Psoas muscle (tissue), 8 donors: ENCODE measurements at places on chromosomes 1 and 21.

DNA sequence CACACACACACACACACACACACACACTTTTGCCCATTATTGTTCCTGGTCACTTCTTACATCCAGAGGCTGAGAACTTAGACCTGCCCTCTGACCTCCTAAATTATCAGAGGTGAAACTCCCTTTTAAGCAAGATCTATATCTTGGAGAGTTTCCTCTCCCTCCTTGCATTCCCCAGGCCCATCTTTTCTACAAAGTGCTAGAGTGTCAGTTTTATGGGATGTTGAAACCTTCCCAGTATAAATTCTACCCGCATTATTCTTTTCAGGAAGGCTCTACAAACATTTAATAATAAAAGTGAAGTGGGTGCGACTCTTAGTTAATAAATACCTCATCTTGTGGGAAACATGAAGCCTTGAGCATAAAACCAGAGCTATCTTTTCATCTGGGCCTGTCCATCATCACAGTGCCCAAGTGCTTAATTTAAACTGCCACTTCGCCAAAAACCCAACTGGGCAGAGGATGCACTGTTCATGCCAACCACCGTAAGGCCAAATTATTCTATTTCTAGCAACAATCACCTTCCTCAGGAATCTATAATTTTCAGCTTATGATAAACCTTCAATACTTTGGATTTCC lies 458.2 kb upstream of the RUNX1 start:
- no peak for DNase-seq

DNA sequence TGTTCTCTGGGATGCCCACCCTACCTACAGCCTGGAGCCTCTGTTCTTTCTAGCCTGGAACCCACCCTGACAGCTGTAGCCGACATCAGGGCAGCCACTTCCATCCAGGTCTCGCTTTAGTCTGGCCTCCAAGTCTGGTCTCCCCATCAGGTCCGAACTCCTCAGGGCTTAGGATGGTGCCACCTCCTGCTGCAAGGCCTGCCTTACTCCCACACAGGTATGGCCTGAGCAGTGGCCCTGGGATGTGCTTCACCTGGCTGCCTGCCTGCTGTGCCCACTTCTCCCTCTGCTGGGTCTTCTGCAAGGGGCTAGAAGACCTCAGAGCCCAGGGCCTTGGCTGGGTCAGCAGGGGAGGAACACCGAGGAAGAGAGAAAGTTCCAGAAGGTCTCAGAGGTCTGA lies 35.7 kb upstream of the MAGOH start:
- no peak for DNase-seq

DNA sequence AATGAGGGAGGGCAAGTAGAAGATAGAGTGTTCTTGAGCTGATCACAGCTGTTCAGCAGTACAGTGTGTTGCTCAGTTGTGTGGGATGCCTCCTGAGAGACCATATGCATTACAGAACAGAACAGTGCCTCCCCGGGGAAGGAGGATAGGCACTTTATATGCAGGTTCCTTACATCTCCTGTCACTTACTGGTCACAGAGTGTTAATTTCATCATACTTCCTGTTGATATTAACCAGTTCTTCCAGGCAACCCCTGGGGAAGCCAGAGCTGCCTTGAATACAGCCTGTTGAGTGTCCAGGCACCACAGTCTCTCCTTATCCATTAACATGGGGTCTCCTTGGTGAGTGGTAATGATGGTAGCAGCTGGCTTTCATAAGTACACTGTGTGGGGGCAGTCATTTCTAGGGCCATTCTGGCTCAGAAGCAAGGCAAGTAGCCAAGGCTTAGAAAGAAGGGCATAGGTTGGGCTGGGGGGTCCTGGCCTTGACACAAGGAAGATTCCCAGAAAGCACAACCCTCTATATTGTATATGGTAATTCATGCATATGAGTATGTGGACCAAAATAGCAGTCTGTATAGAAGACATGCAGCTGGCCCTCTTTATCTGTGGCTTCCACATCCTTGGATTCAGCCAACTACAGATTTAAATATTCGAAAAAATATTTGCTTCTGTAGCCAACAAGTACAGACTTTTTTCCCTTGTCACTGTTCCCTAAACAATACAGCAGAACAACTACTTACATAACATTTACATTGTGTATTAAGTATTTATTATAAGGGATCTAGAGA lies 142.4 kb downstream of the ZP4 start:
- no peak for DNase-seq

GRCh38 chr1:25245809-25246599 lies 1.2 kb downstream of the RSRP1 start:
- DNase-seq: no peak

GRCh38 chr21:42649122-42650032 lies 4.0 kb upstream of the PDE9A start:
- peak; percentile 11 for DNase-seq

DNA sequence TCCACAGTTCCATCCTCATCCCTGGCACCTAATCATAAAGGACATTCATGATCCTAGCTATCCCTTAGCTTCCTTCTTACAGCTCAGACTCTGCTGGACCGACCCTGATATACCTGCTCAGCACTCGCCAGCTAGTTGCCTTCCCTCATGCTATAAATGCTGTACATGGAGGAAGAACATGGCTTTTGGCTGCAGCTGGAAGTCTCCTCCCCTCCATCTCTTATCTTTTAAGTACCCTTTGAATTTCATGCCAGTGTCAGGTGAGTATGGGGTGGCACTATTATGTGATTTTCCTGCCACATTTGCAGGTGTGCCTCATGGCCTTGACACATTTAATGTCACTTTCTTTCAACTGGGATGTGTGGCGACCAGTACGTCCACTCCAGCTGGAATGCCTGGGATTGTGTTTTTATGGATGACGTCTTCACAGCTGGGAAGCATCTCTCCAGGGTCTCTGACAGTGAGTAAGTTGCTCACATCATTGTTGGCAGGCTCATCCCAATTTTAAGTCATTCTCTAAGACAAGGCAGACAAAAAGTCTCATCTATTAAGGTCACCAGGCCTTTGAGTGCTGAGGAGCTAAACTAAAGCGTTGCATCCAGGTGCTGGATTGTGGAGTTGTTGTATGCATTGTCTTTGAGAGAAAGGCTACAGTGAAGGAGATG lies 43.4 kb downstream of the RUNX1 start:
- DNase-seq: no peak

GRCh38 chr21:31922881-31923280 lies 50.1 kb downstream of the HUNK start:
- DNase-seq: no peak

- DNase-seq: no peak
Observed at GRCh38 chr1:184476187-184476586, 89.4 kb downstream of the C1orf21 start.

DNA sequence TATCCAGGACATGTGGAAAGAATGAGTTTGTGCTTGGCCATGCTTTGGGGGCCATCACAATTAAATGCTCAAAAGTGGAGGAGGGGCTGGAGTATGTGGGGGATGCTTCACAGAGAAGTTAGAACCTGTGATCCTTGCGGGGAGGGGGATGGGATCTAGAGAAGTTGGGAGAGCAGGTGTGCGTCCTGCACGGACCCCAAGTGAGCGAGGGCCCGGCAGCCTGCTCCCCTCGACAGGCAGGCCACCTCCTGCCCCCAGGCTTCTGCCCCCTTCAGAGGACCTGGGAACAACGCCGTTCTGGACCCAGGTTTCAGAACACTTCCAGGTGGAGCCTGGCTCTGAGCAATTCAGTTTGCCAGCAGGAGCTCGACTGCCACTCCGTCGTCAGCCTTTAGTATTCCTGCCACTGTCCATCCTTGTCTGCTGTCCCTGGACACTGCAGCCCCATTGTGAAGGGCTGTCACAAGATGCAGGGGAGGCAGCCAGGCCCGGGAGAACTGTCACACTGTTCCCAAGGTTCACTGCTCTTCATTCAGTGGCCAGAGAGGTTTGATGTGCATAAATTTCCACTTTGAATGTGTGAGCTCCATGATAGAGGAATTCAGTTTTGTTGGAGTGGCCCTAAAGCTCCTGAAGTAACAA lies 112.2 kb downstream of the DHRS3 start:
- no peak for DNase-seq

DNA sequence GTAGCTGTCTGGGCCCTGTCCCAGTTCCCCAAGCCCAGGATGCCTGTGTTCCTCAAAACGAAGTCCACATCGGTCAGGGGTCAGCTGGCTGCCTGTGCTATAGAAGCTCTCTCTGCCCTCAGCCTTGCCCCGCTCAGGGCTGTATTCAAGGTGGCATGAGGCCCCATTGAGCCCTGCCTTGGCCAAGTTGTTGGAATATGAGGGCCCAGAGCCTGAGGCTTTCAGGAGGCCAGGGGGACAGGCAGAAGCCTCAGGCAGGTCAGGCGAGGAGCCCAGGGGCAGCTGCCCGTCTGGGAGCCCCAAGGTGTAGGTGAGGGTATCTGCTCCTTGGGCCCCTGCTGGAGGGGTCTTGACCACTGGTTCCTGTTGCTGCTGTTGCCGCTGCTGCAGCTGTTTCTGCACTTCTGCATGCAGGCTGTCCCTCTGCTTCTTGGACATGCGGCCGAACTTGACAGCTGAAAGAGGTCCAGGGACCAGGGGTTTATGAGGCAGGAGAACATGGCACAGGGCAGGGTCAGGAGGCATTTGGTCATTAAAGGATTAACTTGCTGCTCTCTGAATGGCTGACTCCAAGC lies 9.8 kb upstream of the LINGO4 start:
- no peak for DNase-seq

GRCh38 chr1:204041232-204041767 lies 31.6 kb upstream of the SOX13 start:
- DNase-seq: peak; percentile 55

DNA sequence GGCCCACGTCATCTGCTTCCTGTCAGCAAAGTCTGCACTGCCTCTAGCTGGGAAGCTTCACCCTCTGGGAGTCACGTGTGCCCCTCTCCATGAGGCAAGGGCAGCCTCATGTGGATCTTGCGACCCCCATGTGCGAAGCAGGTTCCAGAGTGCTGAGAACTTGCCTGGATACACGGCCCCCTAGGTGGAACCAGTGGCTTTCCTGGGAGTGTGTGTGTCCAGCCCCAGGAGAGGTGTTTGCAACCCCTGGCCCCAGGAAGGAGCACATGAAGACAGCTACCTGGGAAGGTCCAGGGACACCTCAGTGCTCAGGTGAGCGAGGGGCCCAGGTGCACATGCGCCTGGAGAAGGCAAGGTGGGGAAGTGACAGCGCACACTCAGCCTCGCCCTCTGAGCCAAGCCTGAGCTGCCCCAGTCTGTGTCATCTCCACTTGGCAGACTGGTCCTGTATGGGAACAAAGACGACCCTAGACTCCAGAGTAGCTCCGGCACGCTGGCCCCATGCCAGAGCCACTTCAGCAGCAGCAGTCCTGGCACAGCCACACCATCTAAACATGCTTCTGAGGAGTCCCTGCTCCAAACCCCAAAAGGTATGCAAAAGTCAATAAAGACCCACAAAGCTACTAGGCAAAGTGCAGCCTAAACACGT lies 8.9 kb downstream of the LSS start:
- no peak for DNase-seq

GRCh38 chr1:234848972-234849649 lies 239.1 kb upstream of the IRF2BP2 start:
- no peak for DNase-seq

DNA sequence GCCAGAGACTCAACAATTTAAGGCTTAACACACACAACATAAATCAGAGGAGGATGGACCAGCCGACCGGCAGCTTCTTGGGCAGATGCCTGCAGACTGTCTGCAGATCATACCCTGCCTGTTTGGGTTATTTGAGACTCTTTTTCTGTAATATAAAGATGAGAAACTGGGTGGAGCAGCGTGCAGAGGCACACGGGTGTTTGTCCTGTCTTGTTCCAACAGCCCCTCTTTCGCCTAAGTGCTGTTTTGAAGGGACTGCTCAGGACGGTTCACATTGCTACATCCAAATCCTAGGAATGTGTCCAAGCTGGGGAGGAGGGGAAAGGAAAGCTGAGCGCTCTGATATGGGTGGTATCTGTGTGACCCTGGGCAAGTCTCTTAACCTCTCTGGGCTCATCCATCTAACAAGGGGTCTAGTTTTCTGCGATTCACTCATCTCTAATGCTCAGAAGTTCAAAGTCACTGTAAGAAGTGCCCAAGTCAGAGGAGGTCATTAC lies 149.9 kb downstream of the CLIC6 start:
- no peak for DNase-seq

DNA sequence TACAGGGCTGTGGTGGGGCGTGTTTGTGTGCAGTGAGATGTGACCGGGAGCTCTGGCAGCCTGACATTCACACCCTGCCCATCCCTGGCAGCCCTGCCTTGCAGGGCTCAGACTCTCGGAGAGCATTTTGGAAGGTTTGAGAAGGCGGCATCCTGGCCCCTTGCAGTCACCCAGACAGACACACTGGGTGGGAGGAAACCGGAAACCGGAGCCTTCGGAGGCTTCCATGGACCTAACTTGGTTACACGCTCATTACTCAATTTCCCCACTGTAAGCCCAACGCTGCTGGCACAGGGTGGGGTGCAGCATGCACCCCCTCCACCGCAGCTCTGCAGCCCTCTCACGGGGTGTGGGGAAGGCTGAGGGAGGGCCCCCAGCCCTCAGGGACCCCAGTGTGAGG lies 22.2 kb upstream of the RSPO1 start:
- no peak for DNase-seq

- DNase-seq: no peak
Observed at GRCh38 chr1:22880174-22880601, 92.5 kb downstream of the LACTBL1 start.

DNA sequence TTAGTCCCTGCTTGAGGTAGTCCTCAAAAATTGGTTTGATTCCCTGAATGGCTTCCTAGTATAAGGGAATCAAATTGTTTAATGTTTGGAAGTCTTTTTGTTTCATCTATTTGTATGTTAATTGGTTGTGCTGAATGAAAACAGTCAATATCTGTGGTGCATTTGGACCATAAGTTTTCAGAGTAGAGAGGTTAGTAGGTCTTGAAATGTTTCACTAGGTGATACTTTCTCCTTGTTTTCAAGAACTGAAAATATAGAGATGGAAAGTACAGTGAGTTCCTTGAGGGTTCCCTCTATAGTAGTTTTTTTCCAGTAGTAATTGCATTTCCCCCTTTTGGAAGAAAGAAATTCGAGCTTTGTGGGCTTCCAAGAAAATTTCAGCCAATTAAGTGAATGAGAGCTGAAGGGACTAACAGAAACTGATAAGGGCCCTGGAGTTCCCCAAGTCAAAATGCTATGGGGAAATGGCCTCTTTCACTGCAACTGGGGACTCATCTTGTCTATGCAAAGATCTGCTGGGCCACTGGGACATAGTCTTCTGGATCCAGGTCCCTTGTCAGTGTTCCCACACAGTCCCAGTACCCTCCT lies 18.6 kb upstream of the CEP350 start:
- DNase-seq: no peak

DNA sequence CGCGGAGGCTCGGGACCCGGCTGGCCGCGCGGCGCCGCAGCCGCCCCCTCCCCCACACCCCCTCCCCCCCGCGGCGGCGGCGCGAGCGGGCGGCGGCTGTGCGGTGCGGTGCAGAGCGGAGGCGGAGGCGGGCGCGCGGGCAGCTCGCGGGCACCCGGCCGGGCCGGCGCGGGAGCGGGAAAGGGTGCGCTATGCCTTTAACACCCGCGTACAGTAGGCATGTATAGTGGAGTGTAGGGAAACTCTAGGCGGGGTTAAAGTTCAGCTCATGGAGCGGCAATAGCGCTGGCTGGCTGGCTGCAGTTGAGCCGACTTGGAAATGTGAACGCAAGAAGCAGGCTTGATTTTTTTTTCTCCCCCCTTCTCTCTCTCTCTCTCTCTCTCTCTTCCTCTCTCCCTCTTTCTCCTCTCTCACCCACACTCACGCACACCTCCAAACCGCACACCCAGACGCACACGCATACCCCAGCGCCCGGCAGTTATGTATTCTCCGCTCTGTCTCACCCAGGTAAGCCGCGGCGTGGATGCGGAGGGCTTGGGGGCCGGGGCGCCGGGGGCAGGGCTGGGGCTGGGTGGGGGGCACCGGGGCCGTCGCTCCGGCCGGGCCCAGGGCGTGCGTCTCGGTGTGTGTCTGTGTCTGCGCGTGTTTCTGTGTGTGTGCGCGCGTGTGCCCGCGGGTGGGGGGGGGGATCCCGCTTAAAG lies at the start of gene NFIA:
TSS of gene NFIA (plus strand) at position 251 of the 702 bp plus-strand sequence.
- peak; percentile 41 for DNase-seq
